Stimulated activated CD4-positive, alpha-beta T cell treated with anti-CD3 and anti-CD28 coated beads, Interleukin-1b, Interleukin-23, amount 100 ng/mL, for 48 hours (primary cell): ENCODE measurements at places on chromosomes 1 and 21.

- DNase-seq, result no peak
Observed at GRCh38 chr1:166258017-166258416, 91.2 kb upstream of the FAM78B start.

- DNase-seq, result no peak
Observed at GRCh38 chr1:109740615-109741373, at the start of gene GSTM3. GSTM3 (minus strand) TSS chr1:109741038; CDS start chr1:109740287, 751 bp downstream.

DNA sequence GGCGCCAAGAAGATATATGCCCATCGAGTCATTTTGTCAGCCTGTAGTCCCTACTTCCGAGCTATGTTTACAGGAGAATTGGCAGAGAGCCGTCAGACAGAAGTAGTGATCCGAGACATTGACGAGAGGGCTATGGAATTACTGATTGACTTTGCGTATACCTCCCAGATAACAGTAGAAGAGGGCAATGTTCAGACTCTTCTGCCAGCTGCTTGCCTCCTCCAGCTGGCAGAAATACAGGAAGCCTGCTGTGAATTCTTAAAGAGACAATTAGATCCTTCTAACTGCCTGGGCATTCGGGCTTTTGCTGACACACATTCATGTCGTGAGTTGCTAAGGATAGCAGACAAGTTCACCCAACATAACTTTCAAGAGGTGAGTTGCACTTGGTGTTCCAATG, 19.1 kb downstream of the KLHL20 start:
- DNase-seq, result no peak

DNA sequence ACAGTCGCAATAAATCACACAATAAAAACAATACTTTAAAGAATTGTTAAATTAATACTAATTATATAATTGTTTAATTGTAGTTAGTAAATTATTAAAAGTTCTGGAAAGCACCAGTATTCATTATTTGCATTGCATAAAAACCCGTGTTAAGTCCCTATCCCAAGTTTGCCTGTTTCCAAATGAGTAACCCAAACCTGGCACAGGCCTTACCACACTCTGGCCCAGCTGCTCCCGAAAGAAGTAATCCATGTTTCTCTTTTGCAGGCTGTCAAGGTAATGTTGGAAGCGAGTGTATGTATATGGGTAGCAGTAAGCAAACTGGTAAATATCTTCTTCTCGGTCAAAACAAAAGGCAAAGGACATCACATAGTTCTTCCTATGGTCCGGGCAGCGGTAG, 268.7 kb upstream of the BEND5 start:
- no peak for DNase-seq

- no peak for DNase-seq
Observed at GRCh38 chr21:25330266-25330665, 277.0 kb downstream of the MRPL39 start.

DNA sequence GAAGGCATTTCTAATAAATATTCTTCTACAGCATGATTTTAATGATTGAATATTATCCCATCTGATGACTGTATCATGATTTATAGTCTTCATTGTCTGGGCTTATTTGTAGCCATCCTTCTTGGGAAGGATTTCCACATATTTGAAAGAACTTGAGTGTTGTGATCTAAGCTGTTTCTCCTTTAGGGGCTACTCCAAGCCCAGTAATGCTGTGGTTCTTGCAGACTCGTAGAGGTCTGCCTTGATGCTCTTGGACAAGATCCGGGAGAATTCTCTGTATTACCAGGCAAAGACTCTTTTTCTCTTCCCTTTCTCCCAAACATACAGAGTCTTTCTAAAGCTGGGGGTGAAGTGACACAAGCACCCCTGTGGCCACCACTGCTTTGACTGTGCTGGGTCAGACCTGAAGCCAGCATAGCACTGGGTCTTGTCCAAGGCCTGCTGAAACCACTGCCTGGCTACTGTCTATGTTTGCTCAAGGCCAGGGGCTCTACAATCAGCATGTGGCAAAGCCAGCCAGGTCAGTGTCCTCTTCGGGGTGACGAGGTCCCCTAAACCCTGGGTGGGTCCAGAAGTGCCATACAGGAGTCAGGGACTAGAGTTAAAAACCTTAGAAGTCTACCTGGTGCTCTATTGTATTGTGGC, 107.4 kb downstream of the GIPC2 start:
- DNase-seq, result no peak

DNA sequence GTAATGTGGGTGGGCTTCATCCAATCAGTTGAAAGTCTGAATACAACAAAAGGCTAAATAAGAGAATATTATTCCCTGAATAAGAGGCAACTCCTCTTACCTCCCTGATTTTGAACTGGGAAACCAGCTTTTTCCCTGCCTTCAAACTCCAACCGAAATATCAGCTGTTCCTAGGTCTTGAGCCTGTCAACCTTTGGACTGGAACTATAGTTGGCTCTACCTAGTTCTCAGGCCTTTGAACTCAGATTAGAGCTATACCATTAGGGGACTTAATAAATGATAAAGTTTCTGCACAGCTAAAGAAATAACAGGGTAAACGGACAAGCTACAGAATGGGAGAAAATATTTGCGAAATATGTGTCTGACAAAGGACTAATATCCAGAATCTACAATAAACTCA, 43.8 kb upstream of the BEND5 start:
- no peak for DNase-seq
